ENCODE measurements at places on chromosomes 1 and 21. TPM values are rescaled to one million over a fixed set of nuclear protein-coding genes. Genes with fewer than 3 reads are reported as not detected.

Gene KMO
- total RNA-seq: not detected

Gene FAM78B
- total RNA-seq: not detected

Gene MYOM3
- 0.05 TPM for total RNA-seq

Gene FAM163A
- not detected for total RNA-seq

Gene GDAP2
- 27.9 TPM for total RNA-seq

Gene TMOD4
- total RNA-seq: 1.1 TPM

Gene GFI1
- total RNA-seq: 0.25 TPM

Gene RASSF5
- total RNA-seq: 0.52 TPM

Gene SPATA46
- not detected for total RNA-seq

Gene C1orf141
- total RNA-seq: not detected

Gene FCRLB
- total RNA-seq: 4.0 TPM

Gene C8A
- total RNA-seq: not detected

Gene PTCH2
- total RNA-seq: 1.3 TPM

Gene CD55
- total RNA-seq: 26.1 TPM

Gene BCL2L15
- not detected for total RNA-seq

Gene RAB3B
- 144 TPM for total RNA-seq
